Activated CD8-positive, alpha-beta T cell treated with anti-CD3 and anti-CD28 coated beads for 36 hours (primary cell): ENCODE measurements at places on chromosomes 4 and X. TPM values are rescaled to one million over a fixed set of nuclear protein-coding genes. Genes with fewer than 3 reads are reported as not detected.
A peak's percentile ranks its signal among the peaks of the same experiment; 100 is the strongest.

GRCh38 chr4:165874072-165874790, 1.2 kb downstream of the TLL1 start:
- H3K27ac ChIP-seq: no peak overlapping the region
- peaks cover 45% of the 10 kb centered on the region for H3K27me3 ChIP-seq
- no peak for DNase-seq
- H3K36me3 ChIP-seq: no peaks in the 10 kb centered on the region

GRCh38 chrX:109732807-109733612, at the start of gene ACSL4:
TSS of gene ACSL4 (minus strand) at chrX:109733257. CDS start at chrX:109683363, 49,894 bp downstream.
- peak within 1 kb of the TSS; percentile 100 for H3K27ac ChIP-seq
- DNase-seq: peak; percentile 86
- peak within 1 kb of the TSS; percentile 98 for H3K4me3 ChIP-seq
- H3K4me1 ChIP-seq: peaks cover 26% of the 10 kb centered on the region
- peaks cover 21% of the 10 kb centered on the region for H3K36me3 ChIP-seq

DNA sequence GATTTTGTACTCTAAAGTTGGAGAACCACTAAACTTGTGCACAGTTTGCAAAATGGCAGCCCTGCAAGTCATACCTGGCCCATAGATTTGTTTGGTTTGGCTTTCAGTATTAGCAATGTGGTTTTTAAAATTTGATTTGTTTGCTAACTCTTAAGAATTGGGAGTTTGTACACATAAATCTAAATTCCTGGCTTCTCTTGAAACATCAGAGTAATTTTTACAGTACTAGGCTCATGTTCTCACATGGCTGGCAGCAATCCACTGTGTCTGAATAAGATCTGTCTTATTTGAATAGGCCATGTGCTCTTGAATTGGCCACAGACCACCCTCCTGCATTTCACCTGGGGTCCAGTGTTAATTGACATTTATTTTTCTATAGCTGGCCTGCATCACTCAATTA, 21.3 kb downstream of the DIAPH2 start:
- DNase-seq: no peak
- H3K27me3 ChIP-seq: no peaks in the 10 kb centered on the region
- no peaks in the 10 kb centered on the region for H3K4me1 ChIP-seq
- H3K4me3 ChIP-seq: no peak overlapping the region
- no peaks in the 10 kb centered on the region for H3K36me3 ChIP-seq

DNA sequence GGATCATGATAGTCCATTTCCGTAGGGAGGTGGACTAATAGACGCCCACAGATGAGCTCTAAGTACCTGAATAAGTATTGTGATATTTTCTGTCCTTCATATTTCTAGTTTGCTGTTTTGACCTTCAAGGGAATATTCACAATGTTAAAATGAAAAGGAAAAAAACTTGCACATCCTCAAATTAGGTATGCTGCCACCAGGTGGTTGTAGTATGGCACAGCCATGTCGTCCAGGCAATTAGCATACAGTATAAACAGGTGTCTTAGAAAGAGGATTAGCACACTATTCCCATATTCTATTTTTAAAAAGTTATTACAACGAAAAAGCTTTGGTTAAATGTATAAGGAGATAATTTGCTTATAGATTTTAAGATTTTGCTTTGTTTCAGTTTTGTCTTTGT, 802.0 kb downstream of the RPA4 start:
- no peak overlapping the region for H3K4me3 ChIP-seq
- H3K36me3 ChIP-seq: no peaks in the 10 kb centered on the region
- H3K4me1 ChIP-seq: no peaks in the 10 kb centered on the region
- no peak overlapping the region for H3K27ac ChIP-seq
- DNase-seq: peak; percentile 25
- peaks cover 1% of the 10 kb centered on the region for H3K27me3 ChIP-seq

GRCh38 chrX:265502-265901, 15.7 kb upstream of the PLCXD1 start:
- H3K4me1 ChIP-seq: no peaks in the 10 kb centered on the region
- no peak overlapping the region for H3K4me3 ChIP-seq
- H3K27ac ChIP-seq: no peak overlapping the region
- H3K27me3 ChIP-seq: no peaks in the 10 kb centered on the region

The SULT1B1 gene
- 2.2 TPM for total RNA-seq

The NPY2R gene
- not detected for total RNA-seq

DNA sequence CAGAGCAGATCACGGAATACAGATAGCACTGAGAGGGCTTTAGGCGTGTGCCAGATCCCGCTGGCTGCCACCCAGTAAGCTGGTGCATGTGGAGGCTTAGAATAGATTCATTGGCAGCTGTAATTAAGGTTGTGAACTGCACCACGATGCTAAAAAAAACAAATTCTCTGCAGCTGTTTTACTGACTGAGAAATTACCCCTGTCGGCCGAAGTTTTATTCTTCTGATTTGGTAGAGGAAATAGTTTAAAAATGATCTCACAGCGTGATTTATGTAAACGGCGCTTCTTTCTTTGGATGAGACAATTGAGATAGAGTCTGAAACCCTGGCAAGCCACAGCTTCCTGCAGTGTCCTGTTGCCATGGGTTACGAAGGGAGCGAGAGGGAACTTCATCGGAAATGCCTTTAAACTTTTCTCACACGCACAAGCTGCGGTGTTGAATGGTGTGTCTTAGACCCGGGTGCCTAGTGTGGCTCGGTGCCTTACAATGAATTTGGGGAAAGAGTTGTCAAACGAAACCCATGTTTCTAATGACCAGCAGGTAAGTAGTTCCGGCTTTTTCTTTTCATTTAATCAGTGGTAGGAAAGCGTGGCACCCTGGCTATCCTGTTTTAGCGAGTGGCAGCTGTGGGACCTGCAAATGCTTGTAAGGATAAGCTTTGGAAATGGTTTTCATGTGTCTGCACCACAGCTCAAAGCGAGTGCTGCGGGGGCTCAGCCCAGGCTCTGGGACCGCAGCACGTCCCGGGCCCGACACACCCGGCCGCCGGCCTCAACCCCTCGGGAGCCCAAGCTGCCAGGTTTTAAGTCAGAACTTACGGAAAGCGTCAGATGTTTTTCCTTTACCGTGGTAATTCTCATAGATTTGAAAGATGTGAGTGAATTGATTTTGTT, 71.7 kb upstream of the HGFAC start:
- peaks cover 27% of the 10 kb centered on the region for H3K4me1 ChIP-seq
- H3K36me3 ChIP-seq: no peaks in the 10 kb centered on the region
- H3K27ac ChIP-seq: no peak overlapping the region

The PAGE4 gene
- total RNA-seq: not detected

DNA sequence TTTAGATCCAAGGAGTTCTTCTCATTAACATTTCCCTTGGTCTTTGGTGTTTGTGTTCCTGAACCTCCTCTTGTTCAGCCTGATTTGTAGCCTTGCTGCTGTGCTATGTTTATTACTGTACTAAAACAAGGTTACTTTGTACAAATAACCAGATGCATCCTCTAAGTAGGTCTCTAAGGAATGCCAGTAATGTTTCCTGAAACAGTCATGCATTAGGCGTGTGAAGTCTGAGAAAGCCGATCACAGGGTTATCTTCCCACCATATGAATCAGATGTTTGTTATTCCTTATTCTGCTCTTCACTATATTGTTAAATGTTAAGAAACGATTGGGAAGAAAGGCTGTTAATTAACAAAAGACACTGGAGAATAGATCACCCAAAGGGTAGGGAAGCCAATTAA, 66.9 kb downstream of the GALNTL6 start:
- no peak for DNase-seq
- no peaks in the 10 kb centered on the region for H3K4me1 ChIP-seq
- H3K27ac ChIP-seq: no peak overlapping the region
- H3K36me3 ChIP-seq: no peaks in the 10 kb centered on the region

DNA sequence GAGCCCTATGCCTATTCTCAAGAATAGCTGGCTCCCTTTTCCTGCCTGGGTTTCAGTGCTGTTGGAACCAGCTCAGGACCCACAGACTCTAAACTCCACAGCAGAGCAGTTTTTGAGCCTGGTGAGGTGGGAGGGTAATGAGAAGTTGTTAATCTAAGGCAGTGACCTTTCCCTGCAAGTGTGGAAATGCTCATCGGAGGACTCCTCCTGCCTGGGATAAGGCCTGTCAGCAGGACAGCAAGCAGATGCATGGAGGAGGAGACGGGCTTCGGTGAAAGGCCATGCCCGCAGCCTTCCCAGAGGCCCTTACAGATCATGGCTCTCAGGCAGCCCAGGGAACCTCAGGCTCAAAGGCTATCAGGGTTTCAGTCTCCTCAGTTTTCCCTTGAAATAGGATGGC, 70.0 kb upstream of the SHISA3 start:
- H3K36me3 ChIP-seq: no peaks in the 10 kb centered on the region
- no peak overlapping the region for H3K27ac ChIP-seq
- DNase-seq: no peak
- peaks cover 4% of the 10 kb centered on the region for H3K27me3 ChIP-seq
- no peak overlapping the region for H3K4me3 ChIP-seq
- no peaks in the 10 kb centered on the region for H3K4me1 ChIP-seq

The THAP9 gene
- total RNA-seq: 4.4 TPM

The HPSE gene
- 6.0 TPM for total RNA-seq

- no peaks in the 10 kb centered on the region for H3K36me3 ChIP-seq
- H3K27me3 ChIP-seq: no peaks in the 10 kb centered on the region
- no peak for DNase-seq
- no peaks in the 10 kb centered on the region for H3K4me1 ChIP-seq
Observed at GRCh38 chr4:131093303-131093702, 1997.4 kb downstream of the C4orf33 start.

DNA sequence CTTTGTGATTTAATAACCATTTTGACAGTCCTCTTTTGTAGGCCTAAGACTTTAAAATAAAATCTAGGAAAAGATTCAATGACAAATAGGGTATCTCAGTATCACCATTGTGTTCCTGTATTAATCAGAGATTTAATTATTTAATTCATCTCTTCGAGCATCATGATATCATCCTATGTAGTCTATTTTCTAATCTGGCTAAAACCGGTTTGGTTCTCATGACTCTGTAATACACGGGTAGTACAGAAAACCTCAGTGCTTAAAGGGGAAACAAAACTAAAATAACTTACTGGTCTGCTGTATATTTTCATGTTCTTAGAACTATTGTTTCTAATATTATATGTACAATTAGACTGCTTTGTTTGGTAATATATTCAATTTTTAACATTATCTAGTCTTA, 23.7 kb upstream of the FBXW7 start:
- H3K4me3 ChIP-seq: no peak overlapping the region
- H3K4me1 ChIP-seq: peaks cover 26% of the 10 kb centered on the region
- no peaks in the 10 kb centered on the region for H3K36me3 ChIP-seq
- no peak overlapping the region for H3K27ac ChIP-seq

- H3K27me3 ChIP-seq: no peaks in the 10 kb centered on the region
- no peak overlapping the region for H3K4me3 ChIP-seq
- H3K27ac ChIP-seq: no peak overlapping the region
- DNase-seq: no peak
- H3K36me3 ChIP-seq: no peaks in the 10 kb centered on the region
Observed at GRCh38 chrX:12245650-12246645, 107.7 kb downstream of the FRMPD4 start.

DNA sequence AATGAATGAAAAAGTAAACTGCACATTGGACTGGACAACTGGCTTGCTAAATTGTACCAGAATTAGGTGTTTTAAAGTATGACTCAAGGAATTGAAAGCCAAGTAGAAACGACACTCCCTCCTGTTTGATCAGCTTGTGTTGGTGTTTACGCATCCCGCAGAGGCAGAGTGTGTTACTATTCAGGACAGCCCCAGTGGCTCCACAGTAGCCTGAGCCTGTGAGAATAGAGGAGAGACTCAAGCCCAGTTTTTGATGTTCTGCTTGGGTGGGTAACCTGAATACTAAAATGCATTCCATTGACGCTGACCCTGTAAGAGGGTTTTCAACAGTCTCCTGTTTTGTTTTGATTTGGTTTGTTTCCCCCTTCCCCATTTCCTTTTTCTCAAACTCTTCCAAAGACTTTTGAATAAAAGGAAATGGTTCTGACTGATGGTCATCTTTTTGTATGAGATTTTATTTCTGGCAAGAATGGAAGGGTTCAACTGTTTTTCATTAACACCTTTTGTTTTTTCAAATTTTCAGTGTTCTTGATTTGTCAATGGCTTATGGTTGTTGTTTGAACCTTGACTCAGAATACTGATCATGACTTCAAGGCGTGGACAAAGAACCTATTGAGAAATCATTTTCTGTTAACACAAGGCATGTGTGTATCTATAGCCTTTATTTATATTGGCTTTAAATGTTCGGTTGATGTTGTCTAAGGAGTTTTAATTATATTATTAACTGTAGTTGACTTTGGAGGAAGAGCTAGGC, 10.2 kb downstream of the ADGRL3 start:
- H3K4me3 ChIP-seq: no peak overlapping the region
- no peaks in the 10 kb centered on the region for H3K4me1 ChIP-seq
- H3K27ac ChIP-seq: no peak overlapping the region
- no peak for DNase-seq
- H3K36me3 ChIP-seq: no peaks in the 10 kb centered on the region

DNA sequence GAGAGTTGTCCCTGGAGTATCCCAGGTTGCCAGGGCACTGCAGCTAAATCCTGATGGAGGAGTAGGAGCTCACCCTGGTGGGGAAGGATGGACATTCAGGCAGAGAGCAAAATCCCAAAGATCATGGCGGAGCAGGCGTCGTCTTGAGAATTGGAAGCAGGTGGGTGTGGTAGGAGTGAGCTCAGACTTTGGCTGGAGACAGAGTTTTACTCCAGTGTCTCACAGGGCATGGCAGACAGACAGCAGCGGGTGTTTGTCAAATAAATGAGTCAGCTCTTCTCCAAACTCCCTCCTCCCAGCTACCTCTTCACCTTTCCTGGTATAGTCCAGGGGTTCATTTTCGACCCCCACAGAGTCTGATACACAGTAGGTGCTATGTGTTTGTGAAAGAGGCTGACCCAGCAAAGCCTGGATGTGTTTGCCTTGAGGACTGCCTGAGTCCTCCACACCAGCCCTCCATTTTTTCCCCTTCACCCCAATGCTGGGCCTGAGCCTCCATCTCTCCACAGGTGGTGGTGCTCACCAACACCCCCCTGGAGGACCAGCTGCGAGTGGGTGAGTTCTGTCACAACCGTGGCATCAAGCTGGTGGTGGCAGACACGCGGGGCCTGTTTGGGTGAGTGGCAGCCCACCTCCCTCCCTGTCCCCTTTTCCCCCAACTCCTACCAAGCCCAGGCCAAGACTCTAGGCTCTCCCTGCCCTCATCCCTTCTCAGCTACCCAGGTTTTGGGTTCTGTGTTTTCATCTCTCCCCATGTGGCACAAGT, 6.9 kb downstream of the UBA1 start:
- H3K4me3 ChIP-seq: no peak overlapping the region
- H3K27me3 ChIP-seq: no peaks in the 10 kb centered on the region
- H3K36me3 ChIP-seq: peaks cover 53% of the 10 kb centered on the region
- H3K27ac ChIP-seq: peak overlapping the region; percentile 70
- no peak for DNase-seq

DNA sequence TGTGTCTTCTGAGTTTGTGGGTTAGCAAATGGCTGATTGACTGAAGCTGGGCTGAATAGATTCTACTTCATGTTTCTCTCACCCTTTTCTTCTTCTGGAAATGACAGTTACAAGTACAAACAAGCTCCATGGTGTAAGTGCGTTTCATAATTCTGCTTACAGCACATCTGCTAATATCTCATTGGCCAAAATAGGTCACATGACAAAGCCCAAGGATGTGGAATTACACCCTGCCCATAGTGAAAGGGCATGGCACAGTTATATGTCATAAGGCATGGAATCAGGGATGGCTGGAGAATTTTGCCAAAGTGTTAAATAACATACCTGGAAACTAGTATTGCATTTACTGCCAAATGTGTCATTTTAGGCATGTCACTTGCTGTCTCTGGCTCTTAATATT, 327.2 kb downstream of the NKX6-1 start:
- DNase-seq: no peak
- no peaks in the 10 kb centered on the region for H3K4me1 ChIP-seq
- no peaks in the 10 kb centered on the region for H3K36me3 ChIP-seq
- H3K4me3 ChIP-seq: no peak overlapping the region
- H3K27me3 ChIP-seq: peaks cover 2% of the 10 kb centered on the region

GRCh38 chr4:123929565-123929964, 533.0 kb downstream of the SPRY1 start:
- no peak for DNase-seq
- H3K4me1 ChIP-seq: no peaks in the 10 kb centered on the region
- no peak overlapping the region for H3K27ac ChIP-seq
- no peaks in the 10 kb centered on the region for H3K36me3 ChIP-seq
